ENCODE measurements at places on chromosomes 4 and X. TPM values are rescaled to one million over a fixed set of nuclear protein-coding genes. Genes with fewer than 3 reads are reported as not detected.

The FRMD7 gene
- not detected for total RNA-seq

The TEX13D gene
- not detected for total RNA-seq

The DBET gene
- not detected for total RNA-seq

The SLC25A31 gene
- not detected for total RNA-seq

The MAGEC3 gene
- not detected for total RNA-seq

The CLDN2 gene
- total RNA-seq, result not detected

The MAOB gene
- total RNA-seq, result not detected

The EOLA1 gene
- total RNA-seq, result 11.8 TPM

The ABCG2 gene
- 7.0 TPM for total RNA-seq

The PPEF2 gene
- not detected for total RNA-seq

The KLF8 gene
- 3.3 TPM for total RNA-seq

The GAB3 gene
- 4.7 TPM for total RNA-seq

The PDGFC gene
- total RNA-seq, result 16.9 TPM

The RHOXF2 gene
- total RNA-seq, result not detected

The NAP1L3 gene
- total RNA-seq, result 1.2 TPM

The ARHGAP6 gene
- 1.1 TPM for total RNA-seq

The ZFP92 gene
- 1.5 TPM for total RNA-seq

The BEX2 gene
- total RNA-seq, result 0.29 TPM

The DNAAF6 gene
- total RNA-seq, result not detected

The CT45A1 gene
- total RNA-seq, result not detected

The DRP2 gene
- total RNA-seq, result 0.80 TPM

The ITM2A gene
- total RNA-seq, result 40.1 TPM
